ENCODE measurements at places on chromosomes 7 and 10.

DNA sequence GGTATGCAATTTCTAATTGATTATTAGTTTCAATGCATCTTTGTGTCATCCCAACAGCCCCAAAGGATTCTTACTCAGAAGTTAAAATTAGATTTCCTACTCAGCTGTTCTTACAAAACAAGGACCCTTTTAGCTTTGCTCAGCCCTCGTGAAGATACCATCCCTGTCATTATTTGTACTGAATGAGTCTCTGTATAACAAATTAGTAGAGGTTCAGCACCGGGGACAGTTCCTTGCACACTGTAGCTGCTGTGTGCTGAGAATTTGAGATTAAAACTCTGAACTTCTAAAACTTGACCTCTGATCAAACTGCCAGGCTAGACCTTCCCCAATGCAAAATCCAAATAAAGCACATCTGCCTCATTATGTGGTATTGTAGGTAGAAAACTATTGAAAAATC, 299.1 kb downstream of the LHFPL3 start:
- peak; percentile 43 for DNase-seq

DNA sequence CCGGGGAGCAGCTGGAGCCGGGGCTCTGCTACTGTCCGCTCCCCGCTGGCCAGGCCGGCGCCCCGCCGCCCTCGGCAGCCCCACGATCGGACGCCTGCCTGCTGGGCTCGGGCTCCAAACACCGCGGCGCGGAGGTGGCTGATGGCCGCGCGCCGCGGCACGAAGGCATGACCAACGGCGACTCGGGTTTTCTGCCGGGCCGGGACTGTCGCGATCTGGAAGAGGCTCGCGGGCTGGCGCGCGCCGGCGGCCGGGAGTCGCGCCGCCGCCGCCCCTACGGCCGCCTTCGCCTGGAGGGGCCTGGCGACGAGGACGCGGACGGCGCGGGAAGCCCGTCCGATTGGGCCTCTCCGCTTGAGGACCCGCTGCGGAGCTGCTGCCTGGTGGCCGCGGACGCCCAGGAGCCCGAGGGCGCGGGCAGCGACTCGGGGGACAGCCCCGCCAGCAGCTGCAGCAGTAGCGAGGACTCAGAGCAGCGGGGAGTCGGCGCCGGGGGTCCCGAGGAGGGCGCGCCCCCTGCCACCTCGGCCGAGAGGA, 570 bp downstream of the TBC1D12 start:
- peak; percentile 21 for DNase-seq

DNA sequence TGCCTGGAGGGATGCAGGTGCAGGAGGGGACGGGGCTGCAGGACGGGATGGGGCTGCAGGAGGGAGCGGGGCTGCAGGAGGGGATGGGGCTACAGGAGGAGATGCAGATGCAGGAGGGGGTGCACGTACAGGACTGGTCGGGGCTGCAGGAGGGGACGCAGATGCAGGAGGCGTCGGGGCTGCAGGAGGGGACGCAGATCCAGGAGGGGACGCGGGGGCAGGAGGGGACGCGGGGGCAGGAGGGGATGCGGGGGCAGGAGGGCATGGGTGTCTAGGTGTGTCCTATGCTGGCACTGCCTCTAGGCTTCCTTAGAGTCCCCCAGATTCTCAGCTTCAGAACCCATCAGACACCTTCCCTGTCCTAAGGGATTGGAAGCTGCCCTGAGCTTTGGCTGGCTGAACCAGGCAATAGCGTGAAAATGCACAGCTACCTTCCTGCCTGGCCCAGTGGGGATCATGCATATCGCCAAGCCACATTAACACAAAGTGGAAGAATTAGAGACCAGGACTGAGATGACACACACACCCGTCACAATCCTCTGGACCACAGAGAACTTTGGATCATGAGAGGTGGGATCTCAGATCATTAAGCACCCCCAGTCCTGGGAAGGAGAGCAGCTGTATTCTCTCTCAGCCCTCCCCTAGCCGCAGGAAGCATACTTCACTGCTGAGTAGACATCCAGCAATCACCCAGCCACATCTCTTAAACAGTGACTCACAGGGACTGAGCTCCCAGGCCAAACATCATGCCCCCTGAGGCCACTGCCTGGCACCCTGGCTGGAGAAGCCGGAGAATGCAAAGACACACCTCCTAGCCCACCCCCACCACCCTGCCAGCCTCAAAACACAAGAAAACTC, 67.3 kb downstream of the VWA2 start:
- DNase-seq: no peak

- no peak for DNase-seq
Measured at GRCh38 chr10:48744587-48744986, 59.9 kb downstream of the WDFY4 start.

- no peak for DNase-seq
Measured at GRCh38 chr7:47799524-47799923, 148.7 kb downstream of the PKD1L1 start.

DNA sequence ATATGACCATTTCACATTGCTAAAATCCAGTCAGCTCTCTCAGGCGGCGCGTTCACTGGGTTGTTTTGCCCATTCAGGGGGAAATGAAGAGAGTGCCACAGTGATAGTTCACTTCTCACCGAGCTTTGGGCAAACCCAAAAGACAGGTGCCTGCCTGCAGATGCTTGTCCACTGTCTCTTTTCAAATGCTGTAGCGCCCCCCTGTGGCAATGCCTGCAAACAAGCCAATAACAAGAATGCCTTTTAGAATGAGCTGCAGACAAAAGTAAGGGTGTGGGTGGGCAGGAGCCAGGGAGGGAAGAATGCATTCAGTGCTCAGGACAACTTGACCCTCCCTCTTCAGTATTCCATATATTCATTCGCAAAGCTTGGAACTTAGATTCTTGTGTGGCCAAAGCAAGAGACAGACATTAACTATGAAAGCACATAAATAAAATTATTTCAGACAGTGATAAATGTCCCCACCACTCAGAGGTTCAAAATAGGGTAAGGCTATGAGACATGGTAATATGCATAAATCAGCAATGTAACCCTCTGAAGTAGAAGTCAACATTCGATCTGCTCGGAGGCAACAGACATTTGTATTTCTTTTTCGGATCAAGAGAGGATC, 86.9 kb downstream of the JAZF1 start:
- peak; percentile 62 for DNase-seq

Data from activated naive CD4-positive, alpha-beta T cell treated with anti-CD3 and anti-CD28 coated beads, Interleukin-2, amount 10 ng/mL, durations not matched to agents 7 days and 5 days (primary cell).